ENCODE measurements at places on chromosomes 3 and 15. TPM values are rescaled to one million over a fixed set of nuclear protein-coding genes. Genes with fewer than 3 reads are reported as not detected.

DNA sequence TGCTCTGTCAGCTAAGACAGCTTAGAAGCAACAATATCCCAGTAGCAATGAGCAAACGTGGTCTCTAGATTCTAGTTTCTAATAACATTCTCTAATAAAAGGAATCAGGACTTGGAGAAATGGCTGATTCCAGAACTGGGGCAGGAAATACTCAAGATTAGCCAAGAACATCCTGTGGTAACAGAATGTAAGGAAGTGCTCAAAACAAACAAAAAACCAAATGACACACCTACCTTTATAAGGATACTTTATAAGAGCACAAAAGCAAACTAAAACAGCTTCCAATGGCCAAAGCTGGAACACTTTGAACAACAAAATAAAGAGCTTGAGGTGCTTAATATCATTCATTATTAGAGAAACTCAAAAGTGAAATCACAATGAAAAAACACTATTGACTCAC lies 33.1 kb upstream of the EIF5A2 start:
- H3K36me3 ChIP-seq: no peaks in the 10 kb centered on the region
- H3K4me1 ChIP-seq: no peaks in the 10 kb centered on the region
- H3K27ac ChIP-seq: no peak overlapping the region
- no peaks in the 10 kb centered on the region for H3K27me3 ChIP-seq
- DNase-seq: no peak
- no peak overlapping the region for H3K4me3 ChIP-seq

Gene GOLGA6A
- total RNA-seq: 1.2 TPM

- no peaks in the 10 kb centered on the region for H3K27me3 ChIP-seq
- no peak overlapping the region for H3K4me3 ChIP-seq
- DNase-seq: no peak
- peaks cover 5% of the 10 kb centered on the region for H3K4me1 ChIP-seq
- H3K27ac ChIP-seq: no peak overlapping the region
Observed at GRCh38 chr3:177473184-177473583, 275.9 kb upstream of the TBL1XR1 start.

GRCh38 chr3:134804508-134805480 lies 9.7 kb downstream of the EPHB1 start:
- no peaks in the 10 kb centered on the region for H3K4me1 ChIP-seq
- no peaks in the 10 kb centered on the region for H3K36me3 ChIP-seq
- H3K4me3 ChIP-seq: no peak overlapping the region
- no peak overlapping the region for H3K27ac ChIP-seq
- H3K27me3 ChIP-seq: no peaks in the 10 kb centered on the region

DNA sequence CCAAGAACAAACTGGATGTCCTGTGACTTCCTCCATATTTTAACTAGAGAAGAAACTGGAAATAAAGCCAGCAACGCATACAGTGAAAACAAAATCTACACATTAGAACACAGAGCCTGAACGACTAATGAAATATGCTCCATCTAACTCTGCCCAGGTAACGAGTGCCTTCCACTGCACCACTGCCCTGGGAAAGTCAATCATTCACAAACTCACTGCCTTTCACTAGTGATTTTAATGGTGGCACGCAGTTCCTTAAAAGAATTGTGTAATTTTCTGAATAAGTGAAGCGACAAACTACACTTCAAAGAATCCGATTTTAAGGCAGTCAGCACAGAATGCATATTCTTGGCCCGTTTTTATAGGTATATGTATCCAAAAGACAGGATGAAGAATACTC lies 416.0 kb downstream of the SHQ1 start:
- H3K36me3 ChIP-seq: peaks cover 2% of the 10 kb centered on the region
- no peak overlapping the region for H3K27ac ChIP-seq
- no peak overlapping the region for H3K4me3 ChIP-seq
- no peak for DNase-seq
- no peaks in the 10 kb centered on the region for H3K27me3 ChIP-seq
- H3K4me1 ChIP-seq: no peaks in the 10 kb centered on the region

Gene MAGI1
- 68.8 TPM for total RNA-seq

GRCh38 chr3:32175607-32176197 lies 62.8 kb upstream of the CMTM8 start:
- no peak overlapping the region for H3K4me3 ChIP-seq
- DNase-seq: peak; percentile 51
- peaks cover 5% of the 10 kb centered on the region for H3K4me1 ChIP-seq
- no peaks in the 10 kb centered on the region for H3K27me3 ChIP-seq

Gene ISLR
- total RNA-seq: 3.2 TPM

DNA sequence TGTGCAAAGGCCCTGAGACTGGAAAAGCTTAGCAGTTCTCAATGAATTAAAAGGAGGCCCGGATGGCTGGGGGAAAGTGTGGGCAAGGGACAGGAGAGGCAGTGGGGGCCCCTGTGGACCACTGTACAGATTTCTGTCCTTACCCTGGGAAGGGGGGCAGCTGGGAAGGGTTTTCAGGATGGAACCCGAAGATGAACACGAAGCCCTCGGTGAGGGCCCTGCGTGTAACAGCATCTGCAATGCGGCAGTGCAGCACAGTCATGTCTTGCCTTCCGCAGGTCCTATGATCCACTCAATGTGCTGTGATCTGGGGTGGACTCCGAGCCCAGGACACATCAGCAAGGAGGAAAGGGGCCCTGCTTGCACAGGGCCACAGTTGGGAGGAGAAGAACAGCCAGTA lies 7.9 kb upstream of the ATP2B2 start:
- DNase-seq: no peak
- no peaks in the 10 kb centered on the region for H3K27me3 ChIP-seq
- H3K27ac ChIP-seq: no peak overlapping the region

Gene OIP5
- total RNA-seq: 0.17 TPM

Gene GRK7
- not detected for total RNA-seq

Gene TMEM39A
- 69.2 TPM for total RNA-seq

DNA sequence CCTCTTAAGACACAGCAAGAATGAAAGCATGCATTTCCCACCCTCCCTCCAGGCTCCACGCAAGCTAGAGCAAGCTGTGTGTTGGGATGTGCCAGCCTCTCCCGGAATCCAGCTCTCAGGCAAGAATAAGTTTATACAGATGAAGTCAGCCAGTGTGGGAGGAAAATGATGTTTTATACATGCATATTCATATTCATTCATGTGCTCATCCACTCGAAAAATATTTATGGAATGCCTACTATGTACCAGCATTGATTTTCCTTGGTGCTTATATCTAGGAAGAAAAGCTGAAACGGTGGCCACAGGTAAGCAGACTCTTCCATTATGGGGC lies 62.7 kb downstream of the KLHL6 start:
- no peaks in the 10 kb centered on the region for H3K4me1 ChIP-seq
- no peaks in the 10 kb centered on the region for H3K27me3 ChIP-seq
- H3K27ac ChIP-seq: no peak overlapping the region

DNA sequence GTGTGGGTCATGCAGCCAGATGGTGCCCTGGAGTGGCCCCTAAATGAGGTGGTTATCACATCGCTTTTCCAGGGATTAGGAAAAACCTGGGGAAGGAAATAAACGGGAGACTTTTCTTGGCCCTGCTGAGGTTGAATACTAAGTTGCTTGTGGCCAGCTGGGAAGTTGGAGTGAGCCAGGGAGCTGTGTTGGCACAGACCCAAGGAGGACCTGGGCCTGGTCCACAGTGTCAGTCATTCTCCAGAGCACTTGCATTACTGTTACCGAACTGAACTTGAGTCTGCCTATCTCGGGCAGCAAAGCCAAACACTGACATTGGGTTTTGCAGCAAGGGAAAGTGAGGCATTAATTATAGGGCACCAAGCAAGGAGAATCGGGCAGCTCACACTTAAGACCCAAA lies 339.0 kb downstream of the GABRB3 start:
- DNase-seq: no peak
- no peaks in the 10 kb centered on the region for H3K27me3 ChIP-seq
- no peak overlapping the region for H3K4me3 ChIP-seq
- H3K4me1 ChIP-seq: no peaks in the 10 kb centered on the region
- no peaks in the 10 kb centered on the region for H3K36me3 ChIP-seq
- H3K27ac ChIP-seq: no peak overlapping the region

- H3K27me3 ChIP-seq: no peaks in the 10 kb centered on the region
- DNase-seq: no peak
- no peaks in the 10 kb centered on the region for H3K4me1 ChIP-seq
- no peak overlapping the region for H3K4me3 ChIP-seq
Observed at GRCh38 chr3:32413845-32414521, 22.3 kb downstream of the CMTM7 start.

- peaks cover 4% of the 10 kb centered on the region for H3K4me1 ChIP-seq
- H3K27me3 ChIP-seq: no peaks in the 10 kb centered on the region
- DNase-seq: no peak
Observed at GRCh38 chr15:89429023-89429422, 67.4 kb downstream of the RHCG start.

- no peaks in the 10 kb centered on the region for H3K27me3 ChIP-seq
- no peak overlapping the region for H3K27ac ChIP-seq
- no peaks in the 10 kb centered on the region for H3K36me3 ChIP-seq
- no peak for DNase-seq
Observed at GRCh38 chr3:45601156-45601555, 6.6 kb downstream of the LIMD1 start.

DNA sequence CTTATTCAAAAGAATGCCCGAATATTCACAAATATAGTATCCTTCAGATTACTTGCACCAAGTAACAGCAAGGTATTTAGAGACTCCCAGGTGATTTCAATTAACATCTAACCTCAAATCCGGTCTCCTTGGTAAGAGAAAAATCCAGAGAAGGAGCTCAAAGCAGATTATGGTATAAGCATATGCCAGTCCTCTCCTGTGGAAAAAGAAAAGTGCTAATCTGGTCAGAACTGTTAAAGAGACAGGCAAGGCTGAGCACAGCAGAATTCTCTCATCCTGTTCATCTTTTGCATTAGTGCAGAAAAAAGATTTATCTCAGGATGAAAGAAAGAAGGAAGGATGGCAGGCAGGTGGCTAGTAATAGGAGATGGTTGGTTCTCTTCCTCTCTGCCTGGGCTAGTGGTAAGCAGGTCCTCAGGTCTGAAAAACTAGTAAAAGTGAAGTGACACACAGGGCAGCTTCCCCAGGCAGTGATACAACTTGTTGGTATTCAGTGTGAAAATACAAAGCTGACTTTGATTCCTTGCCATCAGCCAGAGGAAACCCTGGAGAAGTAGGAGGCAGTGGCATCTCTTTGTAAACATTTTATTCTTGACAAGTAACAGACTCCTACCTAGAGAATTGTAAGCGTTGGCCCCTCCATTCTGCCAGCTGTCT lies 14.2 kb downstream of the ATXN7 start:
- peaks cover 3% of the 10 kb centered on the region for H3K4me1 ChIP-seq
- H3K27ac ChIP-seq: no peak overlapping the region
- no peaks in the 10 kb centered on the region for H3K27me3 ChIP-seq
- H3K36me3 ChIP-seq: no peaks in the 10 kb centered on the region

GRCh38 chr3:39146611-39147591 lies 6.5 kb downstream of the CSRNP1 start:
- H3K27me3 ChIP-seq: no peaks in the 10 kb centered on the region
- H3K36me3 ChIP-seq: peaks cover 19% of the 10 kb centered on the region
- peak overlapping the region; percentile 59 for H3K27ac ChIP-seq
- DNase-seq: peak; percentile 40

DNA sequence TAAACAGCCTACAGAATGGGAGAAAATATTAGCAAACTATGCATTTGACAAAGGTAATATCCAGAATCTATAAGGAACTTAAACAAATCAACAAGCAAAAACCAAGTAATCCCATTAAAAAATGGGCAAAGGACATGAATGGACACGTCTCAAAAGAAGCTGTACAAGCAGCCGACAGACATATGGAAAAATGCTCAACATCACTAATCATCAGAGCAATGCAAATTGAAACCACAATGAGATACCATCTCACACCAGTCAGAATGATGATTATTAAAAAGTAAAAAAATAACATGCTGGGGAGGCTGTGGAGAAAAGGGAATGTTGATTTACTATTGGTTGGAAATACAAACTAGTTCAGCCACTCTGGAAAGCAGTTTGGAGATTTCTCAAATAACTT lies 30.7 kb upstream of the PPM1L start:
- no peaks in the 10 kb centered on the region for H3K27me3 ChIP-seq
- no peak overlapping the region for H3K27ac ChIP-seq
- no peak overlapping the region for H3K4me3 ChIP-seq

Gene MCF2L2
- 0.47 TPM for total RNA-seq

Data from liver (tissue), 10 donors.